Astrocyte of the spinal cord (primary cell): ENCODE measurements at places on chromosomes 7 and 10.

GRCh38 chr7:139899328-139899955, 70.4 kb downstream of the TBXAS1 start:
- DNase-seq: no peak

- peak; percentile 56 for DNase-seq
Observed at GRCh38 chr7:86932038-86932512, 127.4 kb downstream of the ELAPOR2 start.

GRCh38 chr7:26376175-26376917, 84.7 kb downstream of the SNX10 start:
- DNase-seq: no peak

- DNase-seq: peak; percentile 43
Observed at GRCh38 chr10:50291261-50291850, 40.0 kb upstream of the ASAH2 start.

DNA sequence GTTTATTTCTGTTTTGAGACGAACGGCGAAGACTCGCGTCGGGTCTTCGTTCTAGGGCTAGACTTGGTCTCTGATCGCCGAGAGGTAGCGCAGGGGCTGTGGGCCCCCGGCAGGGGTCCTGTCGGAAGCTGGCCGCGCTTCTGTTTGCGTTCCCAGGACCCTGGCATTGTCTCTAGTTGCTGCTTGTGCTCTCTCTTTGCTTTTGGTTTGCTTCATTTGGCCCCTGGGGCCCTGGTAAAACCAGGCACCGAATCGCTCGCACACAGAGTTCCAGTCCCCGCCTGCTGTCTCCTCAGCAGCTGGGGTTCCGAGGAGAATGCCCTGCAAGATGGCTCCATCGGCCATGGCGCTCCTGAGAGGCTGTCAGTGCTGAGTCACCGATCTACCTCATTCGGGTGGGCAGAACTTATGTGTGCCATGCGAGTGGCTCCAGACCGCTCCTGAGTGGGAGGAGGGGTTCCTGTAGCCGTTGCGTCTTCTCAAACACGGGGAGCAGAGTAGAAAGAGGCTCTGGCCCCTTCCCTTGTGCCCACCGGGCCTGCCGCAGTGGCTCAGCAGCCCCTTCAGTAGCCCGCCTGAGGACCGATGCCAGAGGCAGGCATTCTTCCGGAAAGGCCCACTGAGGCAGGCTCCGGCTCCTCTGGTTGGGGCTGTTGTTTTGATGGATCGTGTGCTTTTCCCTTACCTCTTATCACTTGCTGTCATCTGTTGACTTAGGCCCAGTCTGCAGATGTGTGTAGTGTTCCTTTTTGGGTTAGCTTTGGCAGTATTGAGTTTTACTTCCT, 826 bp downstream of the CHPF2 start:
- DNase-seq: peak; percentile 74

DNA sequence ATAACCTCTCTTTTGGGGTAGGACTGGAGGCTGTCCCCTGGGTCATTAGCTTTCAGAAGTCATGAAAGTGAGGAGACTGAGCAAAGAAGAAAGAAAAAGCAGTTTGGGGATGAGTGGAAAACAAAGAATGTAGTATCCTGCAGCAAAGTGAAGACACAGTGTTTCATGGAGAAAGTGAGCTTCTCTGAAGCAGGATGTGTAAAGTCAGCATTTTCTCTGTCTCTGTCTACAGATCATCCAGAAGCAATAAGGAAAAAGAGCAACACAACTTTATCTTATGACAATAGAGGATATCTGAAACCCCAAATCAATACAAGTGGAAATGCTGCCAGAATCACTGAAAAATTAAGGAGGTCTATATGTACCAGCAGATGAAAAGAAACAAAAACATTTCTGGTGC, 28.4 kb upstream of the ZNF248 start:
- DNase-seq: no peak

DNA sequence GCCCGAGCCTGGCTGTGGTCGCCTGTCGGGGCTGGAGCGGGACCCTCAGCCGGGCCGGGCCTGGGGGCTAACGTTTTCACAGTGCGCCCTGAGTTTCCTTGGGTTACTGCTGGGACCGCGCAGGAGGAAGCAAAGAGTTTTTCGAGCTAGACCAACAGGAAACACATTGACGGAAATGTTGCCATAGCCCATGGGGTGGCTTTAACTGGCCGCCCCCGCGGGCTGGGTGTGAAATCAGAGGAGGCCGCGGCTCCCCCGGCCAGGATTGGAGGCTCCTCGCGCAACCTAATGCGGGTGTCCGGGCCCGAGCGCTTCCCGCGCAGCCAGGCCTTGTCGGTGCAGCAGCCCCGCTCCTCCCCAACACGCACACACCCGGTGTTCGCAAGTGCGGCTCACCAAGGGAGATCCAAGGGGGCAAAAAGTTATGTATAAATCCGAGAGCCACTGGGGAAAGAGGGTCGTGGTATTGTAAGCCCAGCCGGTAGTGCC, 1.9 kb downstream of the HHEX start:
- no peak for DNase-seq

- DNase-seq: no peak
Observed at GRCh38 chr7:94296881-94297280, 97.8 kb upstream of the COL1A2 start.

DNA sequence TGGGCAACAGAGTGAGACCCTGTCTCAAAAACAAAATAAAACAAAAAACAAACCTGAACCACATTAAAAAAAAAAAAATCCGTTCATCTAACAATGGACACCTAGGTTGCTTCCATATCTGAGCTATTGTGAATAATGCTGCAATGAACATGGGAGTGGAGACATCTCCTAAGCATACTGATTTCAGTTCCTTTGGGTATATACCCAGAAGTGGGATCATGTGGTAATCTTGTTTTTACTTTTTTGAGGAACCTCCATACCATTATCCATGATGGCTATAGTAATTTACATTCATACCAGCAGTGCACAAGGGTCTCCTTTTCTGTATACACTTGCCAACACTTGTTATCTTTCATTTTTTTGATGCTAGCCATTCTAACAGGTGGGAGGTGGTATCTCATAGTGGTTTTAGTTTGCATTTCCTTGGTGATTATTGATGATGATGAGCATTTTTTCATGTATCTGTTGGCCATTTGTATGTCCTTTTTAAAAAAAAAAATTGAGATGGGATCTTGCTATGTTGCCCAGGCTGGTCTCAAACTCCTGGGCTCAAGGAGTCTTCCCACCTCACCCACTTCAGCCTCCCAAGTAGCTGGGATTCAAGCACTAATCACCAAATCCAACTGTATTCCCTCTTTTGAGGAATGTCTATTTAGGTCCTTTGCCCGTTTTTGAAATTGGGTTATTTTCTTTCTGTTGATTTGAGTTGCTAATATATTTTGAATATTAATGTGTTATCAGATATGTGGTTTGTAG, 17.5 kb downstream of the CDK13 start:
- no peak for DNase-seq

DNA sequence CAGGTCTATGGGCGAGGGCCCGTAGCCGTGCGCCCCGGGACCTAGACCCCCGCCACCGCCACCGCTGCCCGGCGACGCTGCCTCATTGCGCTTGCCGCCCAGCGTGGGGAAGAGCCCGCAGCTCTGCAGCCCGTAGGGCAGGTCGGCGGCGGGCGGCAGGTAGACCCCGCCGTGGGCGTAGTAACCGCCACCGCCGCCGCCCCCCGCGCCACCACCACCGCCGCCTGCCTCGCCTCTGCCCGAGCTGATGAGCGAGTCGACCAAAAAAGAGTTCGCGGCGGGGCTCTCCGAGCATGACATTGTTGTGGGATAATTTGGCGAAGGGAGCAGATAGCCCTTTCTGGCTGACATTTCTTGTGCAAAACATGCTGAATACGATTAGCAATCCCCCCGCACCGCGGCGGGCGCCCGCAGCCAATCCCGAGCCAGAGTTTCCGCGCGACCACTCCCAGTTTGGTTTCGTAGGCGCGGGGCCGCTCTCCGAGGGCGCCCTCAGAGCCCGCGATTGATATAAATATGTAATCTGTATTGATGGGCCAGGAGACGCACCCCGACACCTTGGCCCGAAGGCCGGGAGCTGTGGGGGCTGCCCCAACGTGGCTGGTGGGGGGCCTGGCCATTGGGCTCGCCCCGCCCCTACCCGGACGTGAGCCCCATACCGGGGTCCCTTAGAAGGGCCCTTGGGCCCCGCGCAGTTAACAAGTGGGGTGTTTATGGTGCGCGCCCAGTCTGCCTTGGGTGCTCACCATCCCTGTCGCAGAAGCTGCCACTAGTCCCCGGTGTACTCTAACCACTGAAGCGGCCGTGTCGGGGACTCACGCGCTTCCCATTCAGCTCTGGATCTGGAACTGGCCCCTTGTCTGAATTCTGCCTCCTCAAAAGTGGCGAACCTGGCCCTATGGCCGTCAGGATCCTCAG, at the start of gene HOXA10:
Gene HOXA10 (minus strand): TSS at position 365 of the 918 bp plus-strand sequence. CDS start 14 bp downstream, at position 351.
- DNase-seq: no peak

GRCh38 chr7:88669913-88670312, 89.6 kb upstream of the ZNF804B start:
- no peak for DNase-seq

- peak; percentile 98 for DNase-seq
Observed at GRCh38 chr10:70578371-70578947, 24.1 kb downstream of the PRF1 start.

DNA sequence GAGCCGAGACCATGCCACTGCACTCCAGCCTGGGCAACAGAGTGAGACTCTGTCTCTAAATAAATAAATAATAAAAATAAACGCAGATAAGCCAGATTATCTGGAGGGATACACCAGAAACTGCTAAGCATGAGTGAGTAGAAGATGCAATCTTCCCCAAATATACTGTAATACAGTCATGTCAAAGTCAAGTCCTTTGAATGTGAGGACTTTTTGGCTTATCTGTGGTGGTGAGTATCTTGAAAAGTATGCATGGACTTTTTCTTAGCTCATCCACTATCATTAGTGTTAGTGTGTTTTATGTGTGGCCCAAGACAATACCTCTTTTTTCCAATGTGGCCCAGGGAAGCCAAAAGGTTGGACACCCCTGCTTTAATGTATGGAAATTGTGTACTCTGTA, 44.7 kb upstream of the PITRM1 start:
- DNase-seq: peak; percentile 71

- no peak for DNase-seq
Observed at GRCh38 chr7:43876241-43876640, 6.9 kb upstream of the MRPS24 start.

DNA sequence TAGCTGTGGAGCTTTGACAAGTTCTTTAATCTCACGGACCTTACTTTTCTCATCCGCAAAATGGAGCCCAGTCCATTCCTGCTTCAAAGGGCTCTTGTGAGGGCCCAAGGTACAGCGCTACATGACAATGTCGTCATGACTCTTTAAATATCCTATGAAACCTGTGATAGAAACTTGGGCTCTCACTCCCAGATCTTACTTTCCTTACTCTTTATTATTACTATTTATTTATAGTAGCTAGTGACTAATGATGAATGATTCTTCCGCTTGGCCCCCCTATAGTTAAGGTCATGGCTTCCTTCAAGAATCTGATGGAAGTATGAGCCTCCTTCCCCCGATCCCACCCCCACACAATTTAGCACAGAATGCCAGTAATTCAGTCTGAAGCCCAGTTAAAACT, 41.9 kb downstream of the RBM20 start:
- DNase-seq: peak; percentile 82

GRCh38 chr10:28548781-28549498, 16.0 kb downstream of the WAC start:
- no peak for DNase-seq

DNA sequence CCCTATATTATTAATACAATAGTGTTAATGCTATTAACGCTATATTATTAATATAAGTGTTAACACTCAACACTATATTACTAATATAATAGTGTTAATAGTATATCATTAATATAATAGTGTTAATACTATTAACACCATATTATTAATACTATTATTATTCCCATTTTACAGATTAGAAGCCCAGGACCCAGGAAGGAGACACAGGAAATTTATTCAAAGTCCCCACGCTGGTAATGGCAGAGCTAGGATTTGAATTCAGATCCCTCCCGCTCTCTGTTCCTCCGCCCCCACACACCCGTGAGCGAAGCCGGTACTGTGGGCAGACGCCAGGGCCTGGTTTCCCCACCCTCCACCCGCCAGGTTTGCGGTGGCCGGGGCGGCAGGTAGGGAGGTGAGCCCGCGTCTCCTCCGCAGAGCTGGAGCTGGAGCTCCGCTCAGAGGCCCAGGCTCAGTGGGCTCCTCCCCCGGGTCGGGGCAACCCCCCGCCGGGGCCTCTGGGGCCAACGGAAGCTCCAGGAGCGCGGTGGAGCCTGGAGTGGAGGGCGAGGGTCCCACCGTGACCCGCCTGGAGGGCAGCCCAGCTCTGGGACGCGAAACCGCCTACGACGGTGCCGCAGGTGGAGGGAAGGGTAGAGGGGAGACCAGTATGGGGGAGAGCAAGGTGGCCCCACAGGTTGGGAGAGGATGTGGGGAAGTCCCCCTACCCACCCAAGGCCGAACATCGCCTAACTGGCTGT, at the start of gene TMEM225B:
Gene TMEM225B (plus strand): TSS at position 506 of the 740 bp plus-strand sequence. CDS start 6,122 bp downstream, outside the sequence.
- DNase-seq: no peak

DNA sequence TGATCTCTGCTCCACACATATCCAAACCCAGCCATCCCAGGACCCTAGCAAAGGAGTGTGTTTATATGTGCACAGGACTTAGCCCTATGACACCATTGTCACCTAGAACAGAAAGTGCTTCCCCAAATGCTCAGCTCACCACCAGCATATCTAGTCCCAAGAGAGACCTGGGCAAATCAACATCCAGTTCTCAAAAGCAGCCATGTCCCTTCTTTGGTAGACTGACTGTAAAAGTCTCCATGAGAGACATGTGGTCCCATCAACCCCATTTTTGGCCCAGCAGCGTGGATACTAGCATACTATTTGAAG, 20.9 kb upstream of the ARHGAP22 start:
- DNase-seq: no peak

GRCh38 chr7:146542101-146542500, 425.5 kb downstream of the CNTNAP2 start:
- no peak for DNase-seq

GRCh38 chr7:15625466-15625865, 61.0 kb downstream of the MEOX2 start:
- DNase-seq: peak; percentile 43

GRCh38 chr10:12396093-12396492, 46.7 kb downstream of the CAMK1D start:
- no peak for DNase-seq

DNA sequence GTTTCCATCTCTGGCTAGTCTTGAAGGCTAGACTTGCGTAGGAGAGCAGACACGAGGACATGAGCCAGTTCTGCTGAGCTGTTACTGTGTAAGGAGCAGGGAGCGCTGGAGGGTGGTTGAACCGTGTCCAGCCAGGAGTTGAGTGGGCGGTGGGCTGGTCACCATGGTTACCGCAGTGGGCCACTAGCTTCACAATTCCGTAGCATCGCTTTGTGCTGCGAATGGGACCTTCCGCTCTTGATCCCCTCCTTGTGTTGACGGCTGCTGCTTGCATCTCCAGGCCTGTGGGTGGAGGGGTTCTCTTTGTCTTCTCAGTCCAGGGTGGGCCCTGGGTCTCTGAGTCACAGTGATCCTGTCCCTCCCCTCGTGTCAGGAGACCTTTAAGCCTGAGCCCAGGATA, 49.4 kb upstream of the OCM start:
- no peak for DNase-seq
